ENCODE measurements at places on chromosomes 1 and 21. TPM values are rescaled to one million over a fixed set of nuclear protein-coding genes. Genes with fewer than 3 reads are reported as not detected.
A peak's percentile ranks its signal among the peaks of the same experiment; 100 is the strongest.

GRCh38 chr21:42698733-42699132 is 45.3 kb downstream of the PDE9A start:
- no peak for DNase-seq

- DNase-seq: no peak
Measured at GRCh38 chr1:179146911-179147310, 65.0 kb downstream of the TOR3A start.

The LENEP gene
- total RNA-seq: 3.2 TPM

DNA sequence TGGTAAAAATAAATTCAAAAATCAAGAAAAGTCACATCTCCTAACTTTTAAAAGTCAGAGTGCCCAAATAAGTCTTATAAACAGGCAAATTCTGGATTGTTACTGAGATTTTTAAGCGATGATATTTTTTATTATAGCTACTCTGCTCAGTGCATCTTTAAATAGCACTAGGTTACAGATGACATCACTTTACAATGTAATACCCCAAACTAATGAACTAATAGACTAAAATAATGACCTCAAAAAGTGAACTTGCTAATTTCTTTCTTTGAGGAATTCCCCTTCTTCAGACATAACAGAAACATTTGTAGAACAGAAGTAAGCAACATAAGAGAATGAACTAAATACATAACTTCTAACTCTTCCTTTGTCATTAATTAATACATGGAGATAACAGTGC is 33.0 kb upstream of the ACTA1 start:
- DNase-seq: no peak

GRCh38 chr1:40948741-40949443 is 30.6 kb upstream of the CTPS1 start:
- peak; percentile 29 for DNase-seq

DNA sequence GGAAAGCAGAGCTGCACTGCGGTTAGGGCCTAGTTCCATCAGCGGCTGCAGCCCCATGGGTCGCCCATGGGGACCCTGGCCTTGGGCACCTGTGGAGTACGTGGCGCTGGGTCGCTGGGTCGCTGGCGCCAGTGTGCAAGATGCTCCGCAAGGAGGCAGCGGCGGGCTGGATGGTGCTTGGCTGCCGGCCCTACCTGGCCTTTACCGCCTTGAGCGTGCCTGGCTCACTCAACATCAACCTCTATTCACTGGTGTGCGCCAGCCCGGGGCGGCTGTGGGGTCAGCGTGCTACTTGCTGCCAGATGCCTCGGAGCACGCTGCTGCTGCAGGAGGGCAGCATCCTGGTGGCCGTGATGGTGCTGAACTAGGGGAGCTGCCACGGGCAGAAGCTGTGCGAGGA is 85.1 kb upstream of the RHOU start:
- no peak for DNase-seq

The GBP6 gene
- total RNA-seq: 2.8 TPM

GRCh38 chr1:212485913-212486618 is 53.3 kb downstream of the NENF start:
- DNase-seq: no peak

The NAV1 gene
- total RNA-seq: 10.8 TPM

The MANEAL gene
- 3.1 TPM for total RNA-seq

DNA sequence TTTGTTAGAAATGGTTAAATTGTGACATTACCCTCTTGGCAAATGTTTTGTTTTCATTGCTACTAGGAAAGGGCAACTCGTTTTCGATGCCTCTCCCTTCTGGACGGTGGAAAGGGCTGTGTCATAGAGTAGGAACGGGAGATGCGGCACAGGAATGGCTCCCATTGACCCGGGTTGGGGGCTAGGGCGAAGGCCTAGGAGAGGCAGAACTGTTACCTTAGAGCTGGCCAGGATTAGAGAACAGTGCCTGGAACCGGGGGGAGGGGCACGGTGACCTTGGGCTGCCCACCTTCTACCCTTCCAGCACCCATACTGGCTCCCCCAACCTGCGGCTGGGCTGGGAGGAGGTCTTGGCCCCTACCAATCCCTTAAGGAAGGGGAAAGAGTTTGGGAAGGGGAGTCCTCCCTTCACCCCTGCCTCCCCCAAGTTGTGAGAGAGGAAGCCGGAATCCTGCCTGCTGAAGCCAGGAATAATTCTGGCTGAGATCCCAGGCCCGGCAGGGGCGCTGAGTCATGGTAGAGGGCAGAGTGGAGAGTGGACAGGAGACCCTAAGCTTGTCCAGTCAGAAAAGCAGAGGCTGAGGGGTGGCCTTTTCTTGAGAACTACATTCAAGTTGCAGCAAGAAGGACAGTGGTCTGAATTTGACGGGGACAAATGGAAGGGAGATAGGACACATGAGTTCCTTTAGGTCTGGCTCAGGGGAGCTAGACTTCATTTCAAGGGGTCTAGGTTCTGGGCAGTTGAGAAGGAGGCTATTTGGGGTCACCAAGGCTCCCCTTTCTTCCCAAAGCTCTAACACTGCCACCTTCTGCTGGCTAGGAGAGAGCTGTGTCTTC is 8.2 kb downstream of the LMNA start:
- DNase-seq: no peak

DNA sequence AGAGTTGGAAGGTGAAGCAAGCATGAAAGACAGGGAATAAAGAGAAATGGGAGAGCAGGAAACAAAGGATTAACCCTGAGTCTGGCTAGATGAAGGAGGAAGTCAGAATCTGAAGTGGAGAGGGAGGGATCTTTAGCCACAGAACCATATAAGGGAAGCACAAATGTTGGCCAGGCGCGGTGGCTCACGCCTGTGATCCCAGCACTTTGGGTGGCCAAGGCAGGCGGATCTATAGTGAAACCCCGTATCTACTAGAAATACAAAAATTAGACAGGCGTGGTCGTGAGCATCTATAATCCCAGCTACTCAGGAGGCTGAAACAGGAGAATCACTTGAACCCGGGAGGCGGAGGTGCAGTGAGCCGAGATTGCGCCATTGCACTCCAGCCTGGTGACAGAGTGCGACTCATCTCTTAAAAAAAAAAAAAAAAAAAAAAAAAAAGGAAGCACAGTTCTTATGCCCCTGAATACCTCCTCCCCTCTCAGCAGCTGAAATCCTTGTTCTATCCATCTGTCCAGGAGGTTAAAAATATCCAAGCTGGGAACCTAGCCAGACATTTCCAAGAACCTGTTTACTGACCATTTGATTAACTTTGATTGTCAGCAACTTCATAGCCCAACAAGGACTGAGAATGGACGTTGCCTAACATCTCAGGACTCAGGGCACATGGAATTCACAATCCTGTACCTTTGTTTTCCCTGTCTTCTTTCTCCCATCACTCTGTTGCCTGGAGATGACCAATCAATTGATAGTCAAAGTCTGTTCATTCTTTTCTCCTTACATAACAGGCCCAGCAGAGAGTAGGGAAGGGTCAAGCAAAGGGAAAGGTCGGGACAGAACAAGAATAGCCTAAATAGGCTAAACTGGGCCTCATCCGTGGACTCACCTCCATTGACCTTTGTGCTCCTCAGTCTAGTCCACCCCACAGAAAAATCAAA is 10.6 kb downstream of the TXNIP start:
- no peak for DNase-seq

DNA sequence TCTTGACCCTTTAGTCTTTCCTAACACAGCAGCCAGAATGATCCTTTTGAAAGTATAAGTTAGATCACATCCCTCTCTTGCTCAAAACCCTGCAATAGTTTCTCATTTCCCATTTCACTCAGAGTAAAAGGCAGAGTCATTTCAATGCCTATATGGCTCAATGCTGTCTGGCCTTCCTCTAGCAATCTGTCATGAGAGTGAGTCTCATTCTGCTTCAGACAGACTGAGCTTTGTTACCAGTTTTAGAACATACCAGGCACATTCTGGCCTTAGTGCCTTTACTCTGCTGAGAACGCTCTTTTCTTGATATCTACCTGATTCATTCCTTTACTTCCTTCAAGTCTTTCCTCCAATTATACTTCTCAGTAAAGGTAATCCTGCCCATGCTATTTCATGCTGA is 372.8 kb upstream of the PKN2 start:
- DNase-seq: no peak

GRCh38 chr1:225767634-225768540 is 9.7 kb upstream of the SRP9 start:
- no peak for DNase-seq

The OR11L1 gene
- not detected for total RNA-seq

The INAVA gene
- not detected for total RNA-seq

The TAGLN2 gene
- 451 TPM for total RNA-seq

The NECAP2 gene
- total RNA-seq: 98.2 TPM

The SH2D2A gene
- 54.3 TPM for total RNA-seq

The TMCC2 gene
- total RNA-seq: 1.3 TPM

DNA sequence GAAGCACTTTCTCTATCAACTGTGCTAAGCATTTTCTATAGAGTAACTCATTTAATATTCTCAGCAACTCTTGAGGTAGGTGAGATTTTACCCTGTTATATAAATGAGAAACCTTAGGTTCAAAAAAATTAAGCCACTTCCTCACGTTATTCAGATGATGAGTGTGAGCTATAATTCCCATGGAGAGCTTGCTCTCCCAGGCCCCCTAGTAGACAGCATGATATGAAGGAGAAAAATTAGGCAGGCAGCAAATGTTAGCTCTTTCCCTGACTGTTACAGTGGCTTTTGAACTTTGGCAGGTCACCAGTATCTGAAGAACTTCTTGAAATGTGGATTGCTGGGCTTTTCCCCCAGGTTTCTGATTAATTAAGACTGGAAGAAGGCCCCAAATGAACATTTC is 753.1 kb downstream of the NCAM2 start:
- no peak for DNase-seq

- DNase-seq: no peak
Measured at GRCh38 chr1:19559641-19560040, 74.3 kb upstream of the CAPZB start.

DNA sequence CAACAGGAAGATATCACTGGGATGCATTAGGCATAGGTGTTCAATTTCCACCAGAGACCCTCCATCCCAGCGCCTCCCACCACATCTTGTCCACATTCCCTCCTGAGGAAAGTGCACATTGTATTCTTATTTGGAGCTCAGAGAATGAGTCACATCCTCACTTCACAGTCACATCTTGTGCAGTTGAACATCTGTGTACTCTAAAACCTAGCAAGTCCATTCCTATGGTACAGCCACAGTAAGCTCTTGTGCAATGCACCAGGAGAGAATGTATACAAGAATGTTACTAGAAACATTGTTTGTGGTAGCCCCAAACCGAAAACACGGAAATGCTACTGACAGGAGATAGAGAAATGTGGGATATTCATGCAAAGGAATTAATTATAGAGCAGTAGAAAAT is 1.6 kb upstream of the KDF1 start:
- DNase-seq: no peak

The ZNF648 gene
- total RNA-seq: not detected

DNA sequence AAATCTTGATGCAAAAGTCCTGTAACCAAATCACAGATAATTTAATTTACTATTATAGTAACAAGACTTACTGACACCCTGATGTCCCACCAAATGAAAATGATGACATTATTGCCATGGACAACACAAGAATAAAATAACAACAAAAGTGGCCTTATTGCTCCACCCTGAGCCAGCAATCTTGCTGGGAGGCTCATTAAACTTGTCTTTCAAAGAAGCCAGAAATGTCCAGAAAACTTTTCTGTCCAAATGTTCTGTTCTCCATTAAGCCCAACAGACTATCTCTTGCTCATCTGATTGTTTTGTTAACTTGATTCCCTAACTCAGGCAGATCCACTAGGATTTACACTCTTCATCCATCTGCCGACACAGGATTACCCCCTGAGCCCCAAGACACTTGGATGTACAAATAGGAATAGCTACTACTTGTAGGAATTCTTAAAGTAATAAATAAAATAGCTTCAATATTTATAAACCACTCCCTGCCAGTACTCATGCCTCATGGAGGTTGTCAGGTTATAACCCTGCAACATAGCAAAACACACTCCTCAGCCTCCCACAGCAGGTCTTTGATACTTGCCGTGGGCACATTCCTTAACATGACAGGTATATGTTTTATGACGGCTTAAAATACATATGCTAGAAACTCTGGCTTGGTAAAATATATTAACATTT is 84.9 kb downstream of the PTPN14 start:
- no peak for DNase-seq

DNA sequence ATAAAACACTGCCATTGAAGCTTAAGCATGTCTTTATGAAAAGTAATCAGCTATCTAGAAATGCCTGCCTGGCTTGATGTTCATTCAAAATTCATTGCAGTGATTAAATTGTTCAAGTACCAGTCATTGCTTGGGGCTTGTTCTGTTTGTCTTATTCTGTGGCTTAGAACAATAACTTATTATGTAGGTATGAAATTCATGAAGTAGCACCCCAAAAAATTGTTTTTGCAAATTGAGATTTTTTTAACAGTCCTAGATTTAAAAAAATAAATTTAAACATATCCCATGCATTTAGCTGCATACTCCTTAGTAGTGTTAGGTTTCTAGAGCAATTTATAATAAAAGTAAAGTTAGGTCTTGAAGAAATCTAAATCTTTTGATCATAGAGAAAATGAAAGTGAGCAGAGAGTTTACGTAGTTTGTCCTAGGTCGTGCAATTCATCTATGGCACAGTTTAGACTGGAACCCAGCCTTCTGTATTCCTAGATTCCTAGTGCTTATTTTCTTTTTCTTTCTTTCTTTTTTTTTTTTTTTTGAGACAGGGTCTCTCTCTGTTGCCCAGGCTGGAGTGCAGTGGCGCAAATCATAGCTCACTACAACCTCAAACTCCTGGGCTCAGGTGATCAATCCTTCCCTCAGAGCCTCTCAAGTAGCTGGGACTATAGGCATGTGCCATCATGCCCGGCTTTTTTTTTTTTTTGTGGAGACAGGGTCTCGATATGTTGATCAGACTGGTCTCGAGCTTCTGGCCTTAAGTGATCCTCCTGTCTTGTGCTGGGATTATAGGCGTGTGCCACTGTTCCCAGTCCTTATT is 9.3 kb downstream of the MIER1 start:
- peak; percentile 36 for DNase-seq

- no peak for DNase-seq
Measured at GRCh38 chr1:37954316-37954971, 7.6 kb upstream of the INPP5B start.

GRCh38 chr1:206842854-206843253 is 22.6 kb upstream of the IL20 start:
- no peak for DNase-seq

DNA sequence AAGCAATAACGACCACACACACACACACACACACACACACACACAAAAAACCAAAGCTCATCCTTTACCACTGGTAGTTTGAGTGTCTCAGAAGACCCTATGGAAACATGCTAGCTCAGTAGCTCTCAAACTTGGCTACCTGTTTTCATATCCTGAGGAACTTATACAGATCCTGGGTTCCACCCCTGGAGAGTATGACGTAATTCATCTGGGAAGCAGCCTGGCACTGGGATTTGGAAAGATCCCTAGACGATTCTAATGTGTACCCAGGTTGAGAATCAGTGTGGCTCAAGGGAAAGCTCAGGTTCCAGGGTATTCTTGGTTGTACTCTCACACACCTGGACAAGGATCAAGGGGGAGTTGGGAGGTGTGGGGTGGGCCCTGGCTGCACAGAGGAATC is 85.9 kb downstream of the SELENOF start:
- DNase-seq: no peak

DNA sequence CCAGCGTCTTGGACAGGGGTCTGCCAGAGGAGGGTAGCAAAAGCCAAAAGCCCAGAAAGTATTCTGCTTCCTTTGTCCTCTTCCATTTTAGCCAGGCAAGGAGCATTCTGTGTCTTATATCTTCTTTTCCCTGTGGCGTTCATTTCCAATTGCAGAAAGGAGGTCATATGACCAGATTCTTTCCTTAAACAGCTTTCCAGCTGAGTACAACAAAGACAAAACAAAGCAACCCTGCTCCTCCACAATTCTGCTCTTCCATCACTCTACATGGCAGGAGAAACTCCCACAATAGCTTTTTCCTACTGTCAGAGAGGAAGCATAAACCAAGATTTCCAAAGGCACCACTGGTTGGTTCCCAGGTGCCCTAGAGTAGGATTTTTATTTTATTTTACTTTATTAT is 19.7 kb downstream of the ENSA start:
- DNase-seq: no peak

The CDCA8 gene
- total RNA-seq: 0.92 TPM
